ENCODE measurements at places on chromosomes 1 and 21.

DNA sequence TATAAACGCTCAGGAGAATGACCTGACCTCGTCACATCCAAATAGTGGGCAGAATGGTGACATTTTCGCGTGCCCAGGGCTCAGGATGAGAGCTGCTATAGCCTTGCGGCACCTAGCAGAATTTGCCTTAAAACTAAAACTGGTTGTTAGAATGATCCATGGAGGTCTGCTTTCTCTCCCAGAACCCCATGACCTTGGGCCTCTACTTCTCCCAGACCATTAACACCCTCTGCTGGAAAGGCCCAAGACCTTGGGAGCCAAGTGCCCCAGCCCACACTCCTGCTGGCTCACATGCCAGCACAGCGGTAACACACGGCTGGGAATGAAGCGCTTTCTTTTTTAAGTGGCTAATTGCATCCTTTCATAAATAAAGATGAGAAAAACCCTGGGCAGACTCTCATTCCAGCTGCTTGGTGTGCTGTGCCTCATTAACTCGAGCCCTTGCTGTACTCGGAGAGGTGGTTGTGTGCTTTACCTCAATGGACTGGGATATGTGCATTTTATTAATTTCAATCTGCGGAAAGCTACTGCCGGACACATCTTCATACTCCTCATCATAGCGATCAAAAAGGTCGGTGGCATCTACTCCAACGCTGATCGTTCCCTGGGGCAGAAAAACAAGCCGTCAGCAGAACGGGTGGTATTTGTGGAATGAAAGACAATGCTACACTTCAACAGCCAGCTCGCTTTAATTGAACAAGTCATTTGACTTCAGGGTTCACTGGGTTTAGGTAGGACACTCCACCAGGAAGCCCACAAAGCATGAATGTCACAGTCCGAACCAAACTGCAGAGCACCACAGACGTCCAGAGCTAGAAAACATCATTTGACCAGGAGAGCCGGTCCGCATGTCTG lies 29.0 kb downstream of the THAP3 start:
- no peak for DNase-seq

GRCh38 chr1:156959414-156959813 lies 39.0 kb downstream of the LRRC71 start:
- DNase-seq: no peak

GRCh38 chr1:184860535-184860934 lies 105.9 kb upstream of the EDEM3 start:
- no peak for DNase-seq

DNA sequence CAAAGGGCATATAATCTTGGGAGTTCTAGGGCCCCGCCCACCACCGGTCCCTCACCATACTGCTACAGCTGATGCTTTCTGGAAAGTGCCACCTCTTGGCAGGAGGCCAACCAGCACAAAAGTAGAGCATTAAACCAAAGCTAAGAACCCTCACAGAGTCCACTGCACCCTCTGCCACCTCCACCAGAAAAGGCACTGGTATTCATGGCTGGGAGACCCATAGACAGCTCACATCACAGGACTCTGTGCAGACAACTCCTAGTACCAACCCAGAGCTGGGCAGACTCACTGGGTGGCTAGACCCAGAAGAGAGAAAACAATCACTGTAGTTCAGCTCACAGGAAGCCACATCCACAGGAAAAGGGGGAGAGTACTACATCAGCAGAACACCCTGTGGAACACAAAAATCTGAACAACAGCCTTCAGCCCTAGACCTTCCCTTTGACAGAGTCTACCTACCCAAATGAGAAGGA lies 10.8 kb downstream of the THEM4 start:
- no peak for DNase-seq

DNA sequence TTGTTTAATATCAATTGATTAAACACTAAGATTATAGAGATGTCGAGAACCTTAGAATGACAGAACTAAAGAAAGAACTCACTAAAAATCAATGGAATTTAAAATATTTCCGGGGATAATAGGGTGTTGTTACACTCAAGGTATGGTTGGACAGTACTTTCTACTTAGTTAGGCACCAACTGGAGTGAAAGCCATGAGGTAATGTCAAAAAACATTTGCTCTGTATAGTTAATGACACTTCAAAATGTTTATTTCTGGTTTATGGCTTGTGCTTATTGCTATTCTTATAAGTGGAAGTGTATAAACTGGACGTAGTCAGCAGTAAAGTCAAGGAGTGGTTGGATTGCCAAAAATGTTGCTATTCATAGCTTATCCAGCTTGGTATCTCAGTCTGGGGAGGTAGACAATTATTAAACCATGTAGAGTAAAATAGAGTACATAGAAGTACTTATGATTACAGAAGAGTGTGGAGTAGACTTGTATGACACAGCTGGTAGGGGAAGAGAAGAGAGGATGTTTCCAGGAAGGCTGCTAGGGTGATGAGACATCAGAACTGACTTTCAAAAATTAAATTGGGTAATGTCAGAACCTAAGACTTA lies 56.5 kb upstream of the BMP8A start:
- no peak for DNase-seq

DNA sequence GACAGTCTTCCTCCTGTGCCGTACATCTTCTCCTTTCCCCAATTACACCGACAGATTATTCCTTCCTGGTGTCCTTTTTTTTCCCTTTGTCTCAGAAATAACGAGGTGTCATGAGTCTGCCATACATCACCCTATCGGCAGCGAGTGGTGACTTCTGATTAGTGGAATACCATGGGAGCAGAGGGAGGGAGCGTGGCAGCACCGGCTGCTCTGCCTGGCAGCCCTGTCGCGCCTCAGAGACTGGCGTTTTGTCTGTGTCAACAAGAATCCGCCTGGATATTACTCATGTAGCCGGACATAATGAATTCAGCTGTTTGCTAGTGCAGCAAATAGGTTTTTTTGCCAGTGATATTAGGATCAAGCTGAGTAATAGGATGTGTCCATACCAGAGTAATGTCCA lies 51.8 kb downstream of the UTP25 start:
- no peak for DNase-seq

GRCh38 chr1:109059026-109059425 lies 16.8 kb downstream of the TAF13 start:
- no peak for DNase-seq

- DNase-seq: no peak
These were observed 19.8 kb upstream of the SARS1 start for GRCh38 chr1:109193653-109194590.

- DNase-seq: no peak
These were observed 297.2 kb downstream of the TGFB2 start for GRCh38 chr1:218642033-218642948.

DNA sequence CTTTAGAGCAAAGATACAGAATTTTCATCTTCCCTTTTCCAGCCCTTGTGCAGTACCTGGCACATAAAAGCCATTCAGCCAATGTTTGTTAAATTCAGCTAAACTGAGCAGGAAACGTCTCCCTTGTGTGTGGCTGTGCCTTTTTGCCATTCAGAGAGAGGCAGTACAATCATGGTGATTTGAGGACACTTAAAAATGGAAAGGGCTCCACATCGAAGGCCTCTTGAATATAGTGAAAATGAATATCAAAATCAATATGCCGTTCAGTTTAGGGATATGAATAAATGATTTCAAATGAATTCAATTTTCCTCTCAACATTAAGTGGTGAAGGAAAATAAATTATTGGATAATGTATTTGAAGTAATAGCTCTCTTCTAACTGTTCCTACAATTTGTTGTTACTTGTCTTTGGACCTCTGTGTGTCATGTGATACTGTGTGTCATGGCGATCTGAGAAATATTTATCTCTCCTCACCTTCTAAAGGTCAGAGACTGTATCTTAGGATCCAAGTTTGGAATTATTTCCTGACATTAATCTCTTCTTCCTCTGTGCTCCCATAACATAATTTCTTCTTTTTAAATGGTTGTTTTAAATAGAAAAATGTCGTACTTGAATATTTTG lies 355.6 kb upstream of the ST6GALNAC5 start:
- DNase-seq: no peak

DNA sequence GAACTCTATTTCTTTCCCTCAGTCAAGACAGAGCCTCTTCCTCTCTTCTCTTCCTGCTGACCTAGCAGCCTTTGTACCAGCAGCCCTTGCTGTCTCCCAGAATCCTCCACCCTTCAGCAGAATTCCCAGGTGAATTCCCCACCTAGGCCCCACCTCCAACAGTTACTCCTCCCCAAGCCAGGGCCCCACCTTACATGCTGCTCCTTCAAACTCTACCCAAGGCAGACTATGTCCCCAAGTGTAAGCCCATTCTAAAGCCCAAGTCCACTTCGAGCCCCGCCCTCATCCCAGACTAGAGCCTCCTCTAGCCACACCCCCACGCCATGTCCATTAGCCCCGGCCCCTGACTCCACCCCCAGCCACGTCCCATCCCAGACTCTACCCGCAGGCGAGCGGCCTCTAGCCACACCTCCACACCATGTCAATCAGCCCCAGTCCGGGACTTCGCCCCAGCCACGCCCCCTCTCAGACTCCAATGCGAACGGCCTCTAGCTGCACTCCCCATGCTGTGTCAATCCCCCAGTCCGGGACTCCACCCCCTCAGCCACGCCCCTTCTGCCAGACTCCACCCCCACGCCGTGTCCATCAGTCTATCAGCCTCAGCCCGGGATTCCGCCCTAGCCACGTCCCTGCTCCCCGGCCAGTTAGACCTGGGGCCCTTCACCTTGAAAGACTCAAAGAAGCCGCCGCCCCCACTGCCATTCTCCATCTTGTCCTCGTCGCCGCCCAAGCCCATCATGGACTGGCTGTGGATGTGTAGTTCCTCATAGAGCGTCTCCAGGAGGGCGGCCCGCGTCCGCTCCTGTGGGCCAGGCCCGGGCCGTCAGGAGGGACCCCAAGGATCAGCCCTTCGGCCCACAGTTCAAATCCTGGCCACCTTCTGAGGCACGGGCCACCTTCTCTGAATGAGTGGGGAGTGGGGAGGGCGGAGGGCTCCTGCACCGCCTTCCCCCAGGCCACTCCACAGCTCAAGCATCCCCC lies 61.3 kb downstream of the RAP1GAP start:
- peak; percentile 36 for DNase-seq

- no peak for DNase-seq
These were observed 54.4 kb upstream of the SCMH1 start for GRCh38 chr1:41296506-41296905.

DNA sequence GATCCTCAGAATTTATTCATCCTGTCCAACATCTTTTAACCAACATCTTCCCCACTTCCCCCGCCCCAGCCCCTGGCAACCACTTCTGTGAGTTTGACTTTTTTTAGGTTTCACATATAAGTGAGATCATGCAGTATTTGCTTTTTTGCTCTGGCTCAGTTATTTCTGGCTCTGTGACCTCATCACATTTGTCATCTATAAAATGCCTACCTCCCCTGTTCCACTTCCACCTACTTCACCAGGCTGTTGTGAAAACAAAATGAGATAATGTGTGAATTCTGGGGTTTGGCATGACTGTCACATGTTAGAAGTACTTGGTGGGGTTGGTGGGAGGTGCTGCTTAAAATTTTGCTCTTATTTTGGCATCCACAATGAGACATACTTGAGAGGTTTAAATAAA lies 18.4 kb downstream of the HHAT start:
- DNase-seq: no peak

DNA sequence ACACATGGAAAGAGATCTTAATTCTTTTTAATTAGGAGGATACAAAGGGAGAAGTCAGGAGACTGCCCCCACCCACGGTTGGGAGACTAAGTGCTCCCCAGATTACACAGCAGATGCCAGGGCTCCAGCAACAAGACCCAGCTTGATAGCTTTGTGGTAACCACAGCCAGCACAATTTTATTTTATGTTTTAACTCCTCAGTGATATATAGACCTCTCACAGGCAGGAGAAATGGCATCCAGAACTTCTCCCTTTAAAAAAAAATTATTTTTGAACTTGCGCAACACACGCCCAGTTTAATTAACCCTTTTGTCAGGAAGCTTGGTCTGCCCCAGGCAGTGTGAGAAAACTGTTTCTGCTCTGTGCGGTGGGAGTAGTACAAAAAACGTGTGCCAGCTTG lies 62.6 kb upstream of the ACOT11 start:
- peak; percentile 68 for DNase-seq

GRCh38 chr1:82762829-82763532 lies 962.2 kb downstream of the ADGRL2 start:
- no peak for DNase-seq

DNA sequence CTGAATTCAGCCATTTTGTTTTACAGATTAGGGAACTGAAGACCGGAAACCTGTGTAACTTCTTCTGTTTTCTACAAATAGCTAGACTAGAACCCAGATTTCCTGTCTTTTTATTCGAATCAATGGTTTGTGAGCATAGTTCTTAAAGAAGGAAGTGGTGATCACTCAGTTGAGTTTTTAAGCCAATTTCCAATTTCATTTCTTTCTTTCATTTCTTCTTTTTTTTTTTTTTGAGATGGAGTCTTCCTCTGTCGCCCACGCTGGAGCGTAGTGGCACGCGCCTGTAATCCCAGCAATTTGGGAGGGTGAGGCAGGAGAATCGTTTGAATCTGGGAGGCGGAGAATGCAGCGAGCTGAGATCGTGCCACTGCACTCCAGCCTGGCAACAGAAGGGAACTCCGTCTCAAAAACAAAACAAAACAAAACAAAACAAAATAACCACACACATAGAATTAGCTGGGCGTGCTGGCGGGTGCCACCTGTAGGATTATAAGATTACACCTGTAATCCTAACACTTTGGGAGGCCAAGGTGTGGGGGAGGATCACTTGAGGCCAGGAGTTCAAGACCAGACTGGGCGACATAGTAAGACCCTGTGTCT lies 3.0 kb upstream of the MDM4 start:
- DNase-seq: no peak

DNA sequence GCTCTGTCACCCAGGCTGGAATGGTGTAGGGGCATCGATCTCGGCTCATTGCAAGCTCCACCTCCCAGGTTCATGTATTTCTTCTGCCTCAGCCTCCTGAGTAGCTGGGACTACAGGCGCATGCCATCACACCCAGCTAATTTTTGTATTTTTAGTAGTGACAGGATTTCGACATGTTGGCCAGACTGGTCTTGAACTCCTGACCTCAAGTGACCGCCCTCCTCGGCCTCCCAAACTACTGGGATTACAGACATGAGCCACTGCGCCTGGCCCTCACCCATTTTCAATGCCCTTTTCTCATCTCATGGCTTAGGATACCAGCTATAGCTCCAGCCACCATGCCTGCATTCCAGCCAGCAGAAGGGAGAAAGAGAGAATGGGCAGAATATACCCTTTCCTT lies 12.9 kb upstream of the SOX13 start:
- no peak for DNase-seq

- no peak for DNase-seq
These were observed 64.1 kb downstream of the ACTL8 start for GRCh38 chr1:17819129-17819802.

GRCh38 chr1:93306920-93307319 lies 38.8 kb upstream of the DR1 start:
- no peak for DNase-seq

DNA sequence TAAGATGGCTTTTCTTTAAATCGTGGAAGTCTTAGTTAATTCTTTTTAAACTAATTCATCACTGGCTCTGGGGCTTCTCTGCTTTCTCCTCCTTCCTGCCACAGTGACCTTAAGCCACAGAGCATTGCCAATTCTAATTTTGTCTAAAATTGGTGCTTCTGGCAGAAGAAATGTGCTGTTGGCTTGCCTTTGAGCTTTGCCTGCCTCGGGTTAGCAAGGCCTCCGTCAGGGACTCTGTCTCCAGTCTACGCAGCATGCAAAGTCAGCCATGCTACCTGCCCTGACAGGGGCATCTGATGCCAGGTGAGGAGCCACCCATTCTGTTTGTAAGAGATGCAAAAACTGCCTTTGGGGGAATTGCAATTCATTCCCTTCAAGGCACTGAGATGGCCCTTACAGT lies 25.2 kb downstream of the CLDN14 start:
- DNase-seq: no peak

All from foreskin keratinocyte (primary cell).